ENCODE measurements at places on chromosomes 6 and 20. TPM values are rescaled to one million over a fixed set of nuclear protein-coding genes. Genes with fewer than 3 reads are reported as not detected.

Gene COL10A1
- total RNA-seq = not detected

GRCh38 chr20:62354031-62354808 is 12.9 kb downstream of the LAMA5 start:
- no peak overlapping the region for H3K27ac ChIP-seq
- H3K4me3 ChIP-seq = no peak overlapping the region
- no peaks in the 10 kb centered on the region for H3K4me1 ChIP-seq

GRCh38 chr6:129568015-129568414 is 142.0 kb downstream of the ARHGAP18 start:
- no peak overlapping the region for H3K27ac ChIP-seq
- H3K36me3 ChIP-seq = peaks cover 1% of the 10 kb centered on the region
- DNase-seq = no peak
- H3K4me3 ChIP-seq = no peak overlapping the region
- peaks cover 13% of the 10 kb centered on the region for H3K27me3 ChIP-seq

- H3K4me3 ChIP-seq = no peak overlapping the region
- no peak for DNase-seq
- H3K27me3 ChIP-seq = peaks cover 13% of the 10 kb centered on the region
- H3K36me3 ChIP-seq = no peaks in the 10 kb centered on the region
- no peak overlapping the region for H3K27ac ChIP-seq
Observed at GRCh38 chr6:148780918-148781436, 34.1 kb downstream of the UST start.

Measured in activated T-helper 1 cell treated with anti-CD3 and anti-CD28 coated beads, Interleukin-12 subunit alpha, Interleukin-12 subunit beta, Interleukin-2, Interleukin-4 antibody, amounts not matched to agents 30 ng/mL and 10 ng/mL and 1 ng/mL, durations not matched to agents 14 hours and 24 hours and 36 hours (primary cell).